Smooth muscle cell of the brain vasculature (primary cell): ENCODE measurements at places on chromosomes 7 and 10.

GRCh38 chr7:96040250-96040772 is 268.0 kb downstream of the DYNC1I1 start:
- no peak for DNase-seq

- DNase-seq, result no peak
These were observed 876 bp upstream of the PIK3AP1 start for GRCh38 chr10:96721207-96721572.

GRCh38 chr10:111076191-111076681 is 593 bp upstream of the ADRA2A start:
- peak; percentile 12 for DNase-seq

DNA sequence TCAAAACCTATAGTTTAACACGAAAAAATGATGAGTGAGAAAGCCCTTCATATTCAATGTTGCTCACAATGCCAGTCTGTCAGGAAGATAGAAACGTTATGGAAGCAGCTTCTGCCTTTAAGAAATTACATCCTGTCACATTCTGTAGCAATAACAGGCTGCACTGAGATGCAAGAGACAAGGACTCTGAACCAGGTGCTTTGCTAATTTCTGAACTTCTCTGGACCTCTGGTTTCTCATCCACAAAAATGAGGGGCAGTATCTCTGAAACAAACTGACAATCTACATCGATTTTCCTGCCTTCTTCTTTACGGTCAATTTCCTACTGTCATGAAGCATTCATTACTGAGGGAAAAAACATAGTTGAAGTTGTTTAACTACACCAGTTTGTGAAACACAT is 234.0 kb downstream of the SNX13 start:
- no peak for DNase-seq

- no peak for DNase-seq
These were observed 33.0 kb downstream of the WDR37 start for GRCh38 chr10:1089017-1089689.

- DNase-seq, result no peak
These were observed 39.5 kb downstream of the CRHR2 start for GRCh38 chr7:30642789-30643188.

GRCh38 chr7:95908499-95908898 is 136.1 kb downstream of the DYNC1I1 start:
- no peak for DNase-seq

DNA sequence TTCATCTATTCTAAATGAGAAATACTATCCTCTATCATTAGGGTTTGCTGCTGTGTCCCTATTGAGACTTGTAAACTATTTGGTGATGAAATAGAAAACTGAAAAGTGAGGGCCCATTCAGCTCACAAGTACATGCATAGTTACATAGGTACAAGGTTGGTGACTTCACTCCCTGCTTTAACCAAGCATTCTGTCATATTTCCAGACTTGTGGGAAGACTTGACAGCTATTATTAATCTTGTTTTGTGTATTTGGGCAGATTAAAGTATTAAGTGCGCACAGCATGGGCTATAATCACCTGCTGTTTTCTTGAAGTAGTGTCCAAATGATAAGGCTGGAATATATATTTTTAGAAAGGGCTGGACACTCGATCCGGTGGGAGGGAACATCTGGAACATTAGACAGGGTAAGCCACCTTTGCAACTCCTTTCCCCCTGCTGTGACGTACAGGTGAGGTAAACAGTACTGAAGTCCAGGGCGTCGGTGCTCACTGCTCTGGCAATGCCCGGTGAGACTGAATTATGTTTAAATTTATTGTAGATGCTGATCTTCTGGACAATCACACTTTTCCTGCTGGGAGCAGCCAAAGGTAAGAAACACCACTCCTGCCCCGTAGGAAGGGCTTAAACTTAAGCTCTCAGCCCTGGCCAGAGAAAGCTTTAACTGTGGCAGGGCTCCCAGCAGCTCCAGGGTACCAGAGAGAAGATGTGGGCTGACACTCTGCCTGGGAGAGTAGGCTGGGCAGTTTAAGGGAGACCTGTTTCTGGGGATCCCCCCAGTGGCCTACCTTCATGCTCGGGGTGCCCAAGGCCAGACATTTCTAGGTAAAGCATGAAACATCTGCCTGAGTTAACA is at the start of gene PNLIPRP1:
Gene PNLIPRP1 (plus strand): TSS at position 370 of the 855 bp plus-strand sequence. CDS start 171 bp downstream, at position 541.
- no peak for DNase-seq

DNA sequence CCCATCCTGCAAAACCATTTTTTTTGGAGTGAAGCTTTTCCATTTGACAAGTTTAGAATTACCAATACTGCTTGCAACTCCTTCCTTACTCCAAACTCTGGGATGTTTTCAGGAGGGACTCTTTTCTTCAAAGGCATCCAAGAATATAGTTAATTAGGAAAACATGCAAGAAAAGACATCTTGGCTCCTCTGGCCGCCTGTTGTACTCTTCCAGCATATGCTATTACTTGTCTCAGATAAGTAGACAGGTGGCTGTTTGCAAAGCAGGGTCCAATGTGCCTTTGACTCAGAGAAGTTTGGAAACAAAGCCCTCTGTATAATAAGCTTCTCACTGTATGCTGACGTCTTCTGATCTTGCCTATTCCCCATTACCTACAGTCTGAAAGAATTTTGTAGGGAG is 746.5 kb downstream of the AUTS2 start:
- no peak for DNase-seq

DNA sequence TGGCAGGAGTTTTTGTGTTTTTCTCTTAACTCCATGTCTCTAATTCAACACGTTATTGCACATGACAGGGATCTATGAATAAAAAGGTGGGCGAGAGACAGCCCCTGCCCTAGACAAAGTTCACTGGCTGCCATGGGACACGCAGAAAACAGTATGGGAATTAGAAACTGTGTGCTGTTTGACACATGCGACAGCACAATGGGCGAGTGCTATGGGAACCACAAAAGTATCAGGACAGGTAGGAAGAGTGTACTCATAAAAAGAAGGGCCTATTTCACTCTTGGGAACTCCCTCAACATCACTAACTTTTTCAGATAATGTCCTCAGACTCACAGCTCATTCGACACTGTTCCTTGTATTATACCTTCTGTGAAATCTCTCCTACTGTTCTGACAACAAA is 45.7 kb downstream of the MINDY3 start:
- DNase-seq, result no peak

DNA sequence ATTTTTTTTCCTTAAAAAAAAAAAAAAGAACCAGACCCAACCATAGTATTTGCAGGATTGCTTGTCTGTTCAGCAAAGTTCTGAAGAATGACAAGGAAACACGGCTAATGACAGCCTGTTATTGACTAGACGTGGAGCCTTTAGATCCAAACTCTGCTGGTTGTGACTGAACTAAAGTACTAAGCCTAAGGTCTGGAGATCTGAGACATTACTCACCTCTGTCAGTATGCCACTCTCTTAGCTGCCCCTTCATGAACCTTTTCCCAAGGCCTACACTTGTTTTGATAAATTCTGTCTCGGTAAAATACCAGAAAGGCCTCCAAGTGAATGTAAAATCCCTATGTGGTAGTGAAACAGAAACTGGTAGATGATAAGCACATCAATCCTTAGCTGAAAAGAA is 101.0 kb downstream of the CABCOCO1 start:
- no peak for DNase-seq

- no peak for DNase-seq
These were observed 104.7 kb upstream of the SH2B2 start for GRCh38 chr7:102182016-102182415.

DNA sequence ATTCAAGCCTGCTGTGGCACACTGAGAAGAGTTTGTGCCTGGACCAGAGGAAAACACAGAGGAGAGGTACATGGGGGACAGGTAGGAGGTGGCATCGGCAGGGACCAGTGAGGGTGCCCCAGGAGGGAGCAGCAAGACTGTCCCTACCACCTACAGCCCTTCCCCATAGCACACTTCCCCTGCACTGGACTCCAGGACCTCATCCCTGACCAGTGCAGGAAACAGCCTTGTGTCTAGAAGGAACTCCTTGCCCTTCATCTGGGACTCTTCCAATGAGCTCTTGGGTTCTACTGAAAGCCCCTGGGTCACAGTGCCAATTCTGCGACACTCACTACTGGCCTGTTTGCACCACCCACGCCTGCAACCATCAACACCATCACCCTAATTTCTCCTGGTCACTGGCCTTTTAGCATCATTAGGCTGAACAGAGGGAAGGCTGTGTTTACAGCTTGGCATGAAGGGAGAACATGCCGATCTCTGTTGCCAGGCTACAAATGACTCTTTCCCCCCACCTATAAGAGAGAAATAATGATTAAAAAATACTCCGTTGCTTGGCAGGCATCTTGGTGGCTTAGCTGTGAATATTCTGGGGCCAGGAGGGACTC is 371.9 kb upstream of the ZMIZ1 start:
- DNase-seq, result no peak
